ENCODE measurements at places on chromosomes 7 and 10.

DNA sequence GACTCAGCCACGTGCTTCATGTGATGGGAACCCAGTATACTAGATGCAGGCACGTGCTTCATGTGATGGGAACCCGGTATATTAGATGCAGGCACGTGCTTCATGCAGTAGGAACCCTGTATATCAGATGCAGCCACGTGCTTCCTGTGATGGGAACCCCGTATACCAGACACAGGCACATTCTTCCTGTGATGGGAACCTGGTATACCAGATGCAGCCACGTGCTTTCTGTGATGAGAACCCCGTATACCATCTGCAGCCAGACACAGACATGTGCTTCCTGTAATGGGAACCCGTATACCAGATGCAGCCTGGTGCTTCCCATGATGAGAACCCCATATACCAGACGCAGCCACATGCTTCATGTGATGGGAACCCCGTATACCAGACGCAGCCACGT, 44.0 kb downstream of the MGMT start:
- DNase-seq = no peak

- no peak for DNase-seq
These were observed at the start of gene LYZL2 for GRCh38 chr10:30629653-30630052. LYZL2 (minus strand) TSS chr10:30629753; CDS start chr10:30626915, 2,838 bp downstream.

DNA sequence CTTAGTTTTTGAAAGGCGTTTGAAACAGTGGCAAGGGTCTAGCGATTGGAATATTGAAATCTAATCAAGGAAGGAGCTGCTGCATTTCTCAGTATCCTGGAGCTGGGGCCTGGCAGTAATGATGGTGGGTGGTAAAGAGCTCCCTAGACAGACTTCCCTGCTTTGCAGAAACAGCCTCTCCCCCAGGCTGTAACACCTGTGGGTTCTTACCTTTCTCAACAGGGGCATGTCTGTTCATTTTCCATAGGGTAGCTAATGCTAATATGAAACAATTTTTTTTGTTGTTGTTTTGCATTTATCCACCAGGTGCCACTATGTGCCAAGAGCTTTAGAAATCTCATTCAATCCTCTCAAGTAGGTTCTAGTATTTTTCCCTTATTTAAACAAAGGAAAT, 345.5 kb downstream of the REEP3 start:
- DNase-seq = no peak

DNA sequence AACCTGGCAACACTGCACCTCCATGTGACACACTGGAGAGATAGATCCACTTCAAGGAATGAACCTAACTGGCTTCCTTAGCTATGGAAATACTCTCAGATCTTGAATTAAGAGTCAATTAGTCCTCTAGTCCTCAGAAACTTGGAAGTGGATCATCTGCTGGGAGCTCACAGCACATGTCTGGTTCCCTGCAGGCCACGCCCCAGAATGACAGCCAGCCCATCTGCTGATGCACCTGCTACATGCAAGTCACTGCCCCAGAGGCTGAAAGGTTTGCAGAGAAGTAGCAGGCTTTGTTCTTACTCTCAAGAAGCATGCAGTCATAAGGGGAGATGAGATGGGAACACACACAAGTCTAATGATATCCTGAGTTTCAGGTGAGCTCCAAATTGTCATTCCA, 275.9 kb downstream of the SKAP2 start:
- DNase-seq = no peak

- DNase-seq = no peak
These were observed 94.6 kb downstream of the FAS start for GRCh38 chr10:89085153-89085552.

DNA sequence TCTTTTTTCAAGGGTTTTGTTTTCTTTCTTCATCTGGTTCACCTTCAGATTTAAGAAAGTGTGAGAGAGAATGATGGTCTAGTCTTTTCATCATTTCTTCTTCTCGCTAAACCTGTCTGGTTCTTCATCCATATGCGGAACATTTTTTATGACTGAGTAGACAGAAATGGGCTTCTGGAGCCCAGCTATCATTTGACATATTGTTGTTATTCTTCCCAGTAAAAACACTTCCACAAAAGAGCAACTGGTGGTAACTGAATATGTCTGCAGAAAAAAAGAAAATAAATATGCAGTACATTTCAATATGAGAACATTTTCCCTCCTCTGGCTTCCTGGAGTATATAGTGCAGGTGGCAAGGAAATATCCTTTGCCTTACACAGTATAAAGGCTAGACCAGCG, 209.5 kb downstream of the JCAD start:
- no peak for DNase-seq

GRCh38 chr10:78512205-78512550, 478.5 kb downstream of the RPS24 start:
- no peak for DNase-seq

- no peak for DNase-seq
These were observed 75.3 kb upstream of the NKX6-2 start for GRCh38 chr10:132861116-132861691.

DNA sequence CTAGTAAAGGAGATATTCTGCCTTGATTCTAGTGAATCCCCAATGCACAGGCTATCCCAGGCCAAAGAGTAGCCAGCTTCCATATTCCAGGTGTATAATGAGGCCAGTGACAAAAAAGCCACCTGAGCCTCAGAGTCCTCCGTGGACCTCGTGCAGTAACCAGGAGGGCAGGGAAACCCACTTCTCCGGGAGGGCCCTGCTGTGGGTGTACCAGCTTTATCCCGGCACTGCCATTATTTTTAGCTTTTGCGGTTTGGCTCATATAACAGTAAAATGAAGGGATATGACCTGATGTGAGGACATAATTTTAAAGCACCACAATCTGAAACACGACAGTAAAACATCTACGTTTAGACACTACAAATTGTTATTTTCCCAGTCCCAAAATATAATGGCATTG, 109.0 kb downstream of the SVIL start:
- no peak for DNase-seq

DNA sequence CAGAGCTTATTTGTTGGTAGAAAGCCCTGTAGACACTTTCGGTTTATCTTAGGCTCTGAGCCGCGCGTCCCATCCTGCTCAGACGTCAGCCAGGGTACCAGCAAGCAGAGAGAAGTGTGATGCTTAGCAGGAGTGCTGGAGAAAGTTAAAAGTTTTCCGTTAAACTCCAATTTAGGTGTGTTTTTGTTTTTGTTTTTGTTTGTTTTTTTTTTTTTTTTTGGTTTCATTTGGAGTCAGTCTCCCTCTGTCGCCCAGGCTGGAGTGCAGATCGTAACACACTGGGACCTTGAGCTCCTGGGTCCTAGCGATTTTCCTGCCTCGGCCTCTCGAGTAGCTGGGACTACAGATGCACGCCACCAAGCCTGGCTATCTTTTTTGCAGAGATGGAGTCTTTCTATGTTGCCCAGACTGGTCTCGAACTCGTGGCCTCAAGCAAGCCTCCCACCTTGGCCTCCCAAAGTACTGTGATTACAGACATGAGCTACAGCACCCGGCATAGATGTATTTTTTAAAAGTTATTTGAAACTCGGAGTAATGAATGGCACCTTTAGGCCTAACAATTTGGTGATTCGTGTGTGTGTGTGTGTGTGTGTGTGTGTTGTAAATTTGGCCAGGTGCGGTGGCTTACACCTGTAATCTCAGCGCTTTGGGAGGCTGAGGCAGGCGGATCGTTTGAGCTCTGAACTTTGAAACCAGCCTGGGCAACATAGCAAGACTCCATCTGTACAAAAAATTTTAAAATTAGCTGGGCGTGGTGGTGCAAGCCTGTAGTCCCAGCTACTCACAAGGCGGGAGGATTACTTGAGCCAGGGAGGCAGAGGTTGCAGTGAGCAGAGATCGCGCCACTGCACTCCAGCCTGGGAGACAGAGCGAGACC, 1.3 kb upstream of the HIP1 start:
- DNase-seq = no peak

- no peak for DNase-seq
These were observed 3.9 kb upstream of the HOXA2 start for GRCh38 chr7:27106181-27106900.

DNA sequence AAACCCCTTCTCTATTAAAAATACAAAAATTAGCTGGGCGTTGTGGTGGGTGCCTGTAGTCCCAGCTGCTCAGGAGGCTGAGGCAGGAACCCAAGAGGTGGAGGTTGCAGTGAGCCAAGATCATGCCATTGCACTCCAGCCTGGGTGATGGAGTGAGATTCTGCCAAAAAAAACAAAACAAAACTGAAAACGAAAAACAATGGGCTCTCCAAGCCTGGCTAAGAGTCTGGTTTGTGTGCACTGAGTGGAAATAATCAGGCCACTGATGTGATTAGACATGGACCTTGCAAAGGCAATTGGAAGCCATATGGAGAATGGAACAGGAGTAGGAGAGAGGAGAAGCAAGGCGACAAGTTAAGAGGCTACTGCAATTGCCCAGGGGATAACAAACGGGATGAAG, 60.1 kb upstream of the GSDME start:
- DNase-seq = no peak

DNA sequence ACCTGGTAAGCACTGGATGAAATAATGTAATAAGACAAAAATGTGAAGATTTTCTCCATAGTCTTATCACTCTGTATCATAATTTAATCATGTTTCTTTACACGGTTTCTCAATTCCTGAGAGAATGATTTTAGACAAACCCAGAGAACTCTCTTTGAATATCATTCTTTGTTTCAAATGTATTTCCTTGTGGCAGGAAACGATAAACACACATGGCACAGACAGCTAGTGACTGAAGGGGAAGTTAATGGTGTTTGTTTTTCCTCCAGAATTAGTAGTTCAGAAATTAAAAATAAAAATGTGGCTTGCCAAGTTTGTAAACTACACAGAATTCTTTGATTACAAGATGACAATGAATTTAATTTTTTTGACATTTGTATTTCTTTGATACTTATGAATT, 163.7 kb upstream of the PRPS1L1 start:
- DNase-seq = no peak

- DNase-seq = no peak
These were observed 75.3 kb upstream of the GDF10 start for GRCh38 chr10:47224546-47225218.

GRCh38 chr10:110035070-110035921, 27.5 kb downstream of the ADD3 start:
- peak; percentile 19 for DNase-seq

DNA sequence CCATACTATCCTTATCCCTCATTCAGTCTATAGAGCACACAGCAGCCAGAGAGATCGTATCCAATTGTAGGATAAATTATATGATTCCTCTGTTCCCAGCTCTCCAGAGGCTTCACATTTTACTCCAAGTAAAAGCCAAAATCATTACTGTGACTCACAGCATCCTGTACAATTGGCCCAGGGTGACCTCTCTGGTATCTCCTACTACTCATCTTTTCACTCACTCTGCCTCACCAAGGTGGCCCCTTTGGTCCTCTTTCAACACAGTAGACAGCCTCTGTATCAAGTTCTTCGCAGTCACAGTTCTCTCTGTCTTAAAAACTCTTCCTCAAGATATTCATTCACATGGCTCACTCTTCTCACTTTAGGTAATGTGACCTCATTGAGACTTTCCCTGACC, 72.6 kb upstream of the LSM8 start:
- DNase-seq = no peak

GRCh38 chr7:90411510-90411909, 8.2 kb downstream of the CLDN12 start:
- DNase-seq = no peak

DNA sequence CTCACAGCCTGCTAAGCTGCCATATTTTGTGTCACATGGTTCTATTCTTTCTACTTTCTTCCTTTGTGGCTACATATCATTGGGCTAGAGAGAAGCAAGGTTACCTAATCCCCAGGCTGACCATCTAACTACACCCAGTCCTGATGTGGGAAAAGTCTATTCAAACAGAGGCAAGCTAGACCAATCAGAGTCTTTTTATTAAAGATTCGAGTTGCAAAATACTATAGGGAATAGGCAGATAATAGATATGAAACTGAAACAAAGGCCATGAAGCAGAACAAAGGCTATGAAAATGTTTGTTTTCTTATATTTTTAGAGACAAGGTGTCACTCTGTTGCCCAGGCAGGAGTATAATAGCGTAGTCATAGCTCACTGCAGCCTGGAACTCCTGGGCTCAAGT, 36.7 kb downstream of the MTERF1 start:
- no peak for DNase-seq

GRCh38 chr7:66727058-66727457, 13.5 kb upstream of the RABGEF1 start:
- DNase-seq = no peak

DNA sequence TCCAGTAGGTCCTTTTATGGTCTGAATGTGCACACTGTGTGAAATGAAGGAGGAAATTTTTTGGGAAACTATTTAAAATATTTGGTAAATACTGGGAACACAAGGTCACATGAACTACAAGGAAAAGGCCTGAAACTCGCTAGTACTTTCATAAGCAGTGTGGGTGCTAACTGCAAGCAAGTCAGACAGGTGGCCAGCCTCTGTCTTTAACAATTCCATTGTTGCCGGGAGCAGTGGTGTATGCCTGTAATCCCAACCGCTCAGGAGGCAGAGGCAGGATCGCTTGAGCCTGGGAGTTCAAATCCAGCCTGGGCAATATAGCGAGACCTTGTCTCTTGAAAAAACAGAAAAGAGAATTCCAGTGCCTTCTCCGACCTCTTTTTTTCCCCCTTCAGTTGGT, 37.5 kb downstream of the SMURF1 start:
- no peak for DNase-seq

DNA sequence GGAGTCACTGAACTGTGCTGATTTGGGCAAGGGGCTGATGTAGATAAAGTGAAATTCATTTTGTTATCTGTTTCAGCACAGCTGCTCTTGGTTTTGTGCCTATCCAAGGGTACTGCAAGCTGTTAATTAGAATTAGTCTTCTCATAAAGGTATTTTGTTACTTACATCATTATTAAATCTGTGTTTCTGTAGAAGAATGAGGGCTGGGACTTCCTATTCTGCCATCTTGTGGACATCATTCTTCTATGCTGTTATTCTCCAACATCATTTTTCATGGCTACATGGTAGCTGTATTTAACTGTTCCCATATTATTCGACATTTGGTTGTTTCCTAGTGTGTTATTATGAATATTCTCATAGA, 76.2 kb upstream of the CCDC71L start:
- peak; percentile 12 for DNase-seq

DNA sequence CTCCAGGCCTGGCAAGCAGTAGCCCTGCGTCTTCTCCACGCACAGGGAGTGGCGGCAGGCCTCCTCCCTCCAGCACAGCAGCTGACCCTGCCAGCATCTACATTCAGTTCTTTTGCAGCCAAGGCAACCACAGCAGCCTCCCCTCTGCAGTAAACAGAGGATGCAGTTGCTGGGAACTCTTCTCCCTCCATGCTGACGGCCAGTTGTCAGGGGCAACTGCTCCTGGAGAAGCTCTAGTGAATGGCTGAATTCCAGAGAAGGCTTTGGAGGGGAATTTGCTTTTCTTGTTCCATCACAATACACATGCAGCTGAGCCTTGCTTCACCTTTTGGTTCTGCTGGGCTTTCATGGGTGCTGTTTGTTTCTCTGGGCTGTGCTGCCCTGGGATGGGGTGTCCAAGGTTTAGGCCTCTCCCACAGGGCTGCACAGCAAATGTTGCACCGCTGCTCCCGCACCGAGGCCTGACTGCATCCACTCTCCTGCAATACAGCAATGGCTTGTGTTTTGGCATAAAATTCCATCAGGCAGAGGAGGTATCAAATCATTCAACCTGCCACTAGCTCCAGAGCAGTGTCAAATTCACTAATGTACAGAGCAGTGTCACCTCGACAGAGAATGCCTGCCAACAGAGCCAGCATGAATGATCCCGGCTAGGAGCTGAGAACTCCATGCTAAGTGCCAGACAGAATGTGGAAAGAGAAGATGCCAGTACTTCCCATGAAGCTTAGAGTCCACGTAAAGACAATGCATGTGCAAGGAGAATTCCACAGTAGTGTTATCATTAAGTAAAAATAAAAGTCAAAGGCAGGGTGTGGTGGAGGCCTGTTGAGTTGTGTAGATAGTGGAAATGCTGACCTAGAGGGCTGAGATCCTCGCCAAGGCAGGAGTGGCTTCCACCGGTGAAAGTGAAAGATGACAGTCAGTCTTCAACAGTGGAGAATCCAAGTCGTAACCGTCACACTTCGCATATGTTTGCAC, 399.6 kb downstream of the DPP6 start:
- DNase-seq = no peak
